ENCODE measurements at places on chromosomes 12 and 14. TPM values are rescaled to one million over a fixed set of nuclear protein-coding genes. Genes with fewer than 3 reads are reported as not detected.

- no peak for DNase-seq
Observed at GRCh38 chr12:65756956-65757511, 67.2 kb upstream of the HMGA2 start.

The SCN8A gene
- 4.1 TPM for total RNA-seq

The NEUROD4 gene
- not detected for total RNA-seq

DNA sequence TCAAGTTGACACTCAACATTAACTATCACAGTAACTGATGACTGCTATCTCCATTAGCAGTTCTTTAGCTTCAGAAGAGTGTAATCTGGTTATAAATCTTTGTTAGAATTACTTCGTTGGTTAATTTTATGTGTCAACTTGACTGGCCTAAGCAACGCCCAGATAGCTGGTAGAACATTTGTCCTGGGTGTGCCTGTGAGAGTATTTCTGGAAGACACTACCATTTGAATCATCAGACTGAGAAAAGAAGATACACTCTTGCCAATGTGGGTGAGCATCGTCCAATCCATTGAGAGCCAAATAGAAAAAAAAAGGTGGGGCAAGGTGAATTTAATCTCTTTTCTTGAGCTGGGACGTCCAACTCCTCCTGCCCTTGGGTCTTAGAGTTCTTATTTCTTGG lies 129.0 kb downstream of the IGF1 start:
- DNase-seq = no peak

- DNase-seq = no peak
Observed at GRCh38 chr14:106442857-106443256, 916.5 kb downstream of the TMEM121 start.
